Cardiac fibroblast (primary cell): ENCODE measurements at places on chromosomes 4 and X.

GRCh38 chr4:186592445-186592844 is 37.1 kb upstream of the MTNR1A start:
- DNase-seq, result no peak

GRCh38 chr4:169251291-169252235 is 19.2 kb downstream of the SH3RF1 start:
- DNase-seq, result peak; percentile 60

DNA sequence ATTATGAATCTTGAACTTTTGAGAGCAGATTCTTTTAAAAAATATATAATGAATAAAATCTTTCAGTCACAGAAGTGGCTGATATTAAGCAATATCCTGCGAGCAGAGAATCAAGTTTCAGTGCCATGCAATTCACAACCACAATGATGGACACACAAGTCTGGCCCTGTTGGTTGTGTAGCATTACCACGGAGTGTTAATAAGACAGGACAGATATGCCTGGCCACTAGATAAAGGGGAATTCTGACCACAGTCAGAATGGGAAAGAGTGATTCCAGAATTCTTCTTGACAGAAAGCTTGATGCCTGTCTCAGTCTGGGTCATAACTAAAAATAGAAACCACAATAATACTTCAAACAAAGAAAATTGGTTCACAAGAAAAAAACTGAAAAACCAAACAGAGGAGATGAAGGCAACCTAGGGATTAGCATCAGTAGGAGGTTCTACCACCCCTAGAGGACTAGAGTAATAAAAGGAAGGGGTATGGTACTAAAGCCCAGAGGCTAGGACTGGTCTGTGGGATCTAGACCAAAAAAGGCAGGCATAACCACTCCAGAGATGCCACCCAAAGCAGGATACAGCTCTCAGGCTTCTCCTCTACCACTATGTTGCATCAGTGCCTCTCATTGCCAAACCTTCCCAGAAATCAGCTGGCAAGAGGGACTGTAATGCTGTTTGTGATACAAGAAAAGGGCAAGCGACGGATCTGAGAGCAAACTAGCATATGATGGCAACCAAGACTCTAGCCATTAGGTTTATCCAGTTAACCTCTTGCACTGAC is 59.0 kb downstream of the RNF150 start:
- DNase-seq, result no peak

- DNase-seq, result peak; percentile 12
Measured at GRCh38 chr4:158280856-158281255, 70.6 kb downstream of the TMEM144 start.

GRCh38 chr4:102560571-102561341 is 59.6 kb downstream of the NFKB1 start:
- peak; percentile 37 for DNase-seq
